ENCODE measurements at places on chromosomes 16 and 17. TPM values are rescaled to one million over a fixed set of nuclear protein-coding genes. Genes with fewer than 3 reads are reported as not detected.
A peak's percentile ranks its signal among the peaks of the same experiment; 100 is the strongest.

TLCD3B gene
- polyA plus RNA-seq = not detected

CRHR1 gene
- polyA plus RNA-seq = not detected

PRRT2 gene
- 0.62 TPM for polyA plus RNA-seq

COQ7 gene
- polyA plus RNA-seq = 24.2 TPM

DRG2 gene
- polyA plus RNA-seq = 28.4 TPM

IKZF3 gene
- 0.22 TPM for polyA plus RNA-seq

CACNG3 gene
- polyA plus RNA-seq = not detected

GAST gene
- polyA plus RNA-seq = not detected

MYH8 gene
- polyA plus RNA-seq = not detected

COG4 gene
- 32.7 TPM for polyA plus RNA-seq

RNF222 gene
- polyA plus RNA-seq = not detected

GRCh38 chr16:79563921-79564320 lies 36.6 kb downstream of the MAF start:
- no peak for DNase-seq
- H3K36me3 ChIP-seq = no peaks in the 10 kb centered on the region
- H3K27me3 ChIP-seq = no peaks in the 10 kb centered on the region
- no peak overlapping the region for H3K4me3 ChIP-seq
- no peak overlapping the region for H3K27ac ChIP-seq
- H3K4me1 ChIP-seq = no peaks in the 10 kb centered on the region

DNA sequence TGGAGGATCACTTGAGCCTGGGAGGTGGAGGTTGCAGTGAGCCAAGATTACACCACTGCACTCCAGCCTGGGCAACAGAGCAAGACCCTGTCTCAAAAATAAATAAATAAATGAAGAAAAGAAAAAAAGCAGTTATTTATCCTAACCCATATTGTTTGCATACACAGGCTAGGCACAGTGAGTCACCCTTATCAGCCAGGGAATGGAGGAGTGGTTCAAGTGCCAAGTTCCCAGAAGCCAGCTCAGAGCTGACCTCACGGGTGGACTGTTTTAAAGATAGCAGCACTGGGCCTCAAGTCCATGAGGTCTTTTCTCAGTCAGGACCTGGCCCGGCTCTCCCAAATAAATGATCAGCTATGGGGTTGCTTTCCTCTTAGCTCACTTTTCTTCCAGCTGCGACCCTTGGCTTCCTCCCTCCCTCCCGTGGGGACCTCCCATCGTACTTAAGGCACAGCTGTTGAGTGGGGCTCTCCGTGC lies 22.6 kb upstream of the MGAT5B start:
- H3K36me3 ChIP-seq = no peaks in the 10 kb centered on the region
- no peak for DNase-seq
- no peaks in the 10 kb centered on the region for H3K27me3 ChIP-seq
- no peaks in the 10 kb centered on the region for H3K4me1 ChIP-seq
- no peak overlapping the region for H3K27ac ChIP-seq

- H3K27me3 ChIP-seq = no peaks in the 10 kb centered on the region
- DNase-seq = no peak
- no peak overlapping the region for H3K4me3 ChIP-seq
- H3K27ac ChIP-seq = no peak overlapping the region
- no peaks in the 10 kb centered on the region for H3K4me1 ChIP-seq
Observed at GRCh38 chr17:51722994-51723393, 435.5 kb downstream of the CA10 start.

GRCh38 chr17:13437966-13438779 lies 163.6 kb downstream of the HS3ST3A1 start:
- no peaks in the 10 kb centered on the region for H3K27me3 ChIP-seq
- no peaks in the 10 kb centered on the region for H3K4me1 ChIP-seq

DNA sequence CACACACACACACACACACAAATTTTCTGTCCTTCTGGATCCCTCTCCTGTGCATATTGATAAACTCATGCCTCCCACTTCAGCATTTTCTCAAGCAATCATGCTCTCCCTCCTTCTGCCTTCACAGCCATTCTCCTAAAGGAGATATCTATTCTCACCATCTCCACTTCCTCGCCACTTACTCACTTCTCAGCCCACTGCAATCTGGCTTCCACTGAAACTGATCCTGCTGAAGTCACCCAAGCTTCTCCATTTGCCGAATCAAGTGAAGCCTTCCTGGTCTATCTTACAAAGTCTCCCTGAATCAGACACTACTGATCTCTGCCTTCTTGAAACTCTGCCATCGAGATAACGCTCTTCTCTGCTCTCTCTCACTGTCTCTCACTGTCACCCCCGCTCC lies 54.0 kb upstream of the GNAO1 start:
- H3K27me3 ChIP-seq = no peaks in the 10 kb centered on the region
- H3K36me3 ChIP-seq = no peaks in the 10 kb centered on the region
- H3K27ac ChIP-seq = no peak overlapping the region
- no peak for DNase-seq
- no peaks in the 10 kb centered on the region for H3K4me1 ChIP-seq
- H3K4me3 ChIP-seq = no peak overlapping the region

DNA sequence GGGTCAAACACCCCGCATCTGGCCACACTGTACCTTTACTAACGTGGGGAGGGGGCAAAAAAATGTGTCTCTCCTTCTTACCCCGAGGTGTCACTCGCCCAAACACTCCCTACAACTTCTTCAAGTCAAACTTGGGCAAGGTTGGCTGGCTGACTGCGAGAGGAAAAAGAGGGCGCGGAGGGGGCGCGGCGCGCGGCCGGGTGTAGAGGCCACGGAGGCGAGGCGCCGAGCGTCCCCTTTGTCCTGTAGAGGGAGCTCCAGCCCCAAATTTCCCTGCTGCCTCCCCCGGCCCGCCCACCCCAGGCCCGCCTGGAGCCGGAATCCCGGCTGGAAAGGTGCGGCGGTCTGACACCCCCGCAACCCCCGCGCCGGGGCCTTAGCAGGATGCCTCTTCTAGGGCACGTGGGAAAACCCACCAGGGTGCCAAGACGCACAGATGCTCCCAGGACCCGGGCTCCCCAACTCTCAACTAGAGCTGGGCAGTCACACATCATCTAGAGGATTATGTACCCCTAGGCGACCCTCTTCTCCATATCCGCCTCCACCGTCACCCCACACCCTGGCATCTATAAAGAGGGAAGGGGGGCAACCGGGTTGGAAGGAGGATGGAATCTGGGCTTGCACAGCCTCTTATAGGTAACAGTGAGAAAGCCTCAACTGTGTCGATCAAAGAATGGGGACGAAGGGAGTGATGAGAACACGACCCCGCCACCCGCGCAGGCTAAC lies 4.2 kb downstream of the IRX3 start:
- peak overlapping the region; percentile 9 for H3K27ac ChIP-seq
- no peak overlapping the region for H3K4me3 ChIP-seq
- peaks cover 12% of the 10 kb centered on the region for H3K4me1 ChIP-seq
- peak; percentile 76 for DNase-seq
- H3K27me3 ChIP-seq = peaks cover 22% of the 10 kb centered on the region
- no peaks in the 10 kb centered on the region for H3K36me3 ChIP-seq

DNA sequence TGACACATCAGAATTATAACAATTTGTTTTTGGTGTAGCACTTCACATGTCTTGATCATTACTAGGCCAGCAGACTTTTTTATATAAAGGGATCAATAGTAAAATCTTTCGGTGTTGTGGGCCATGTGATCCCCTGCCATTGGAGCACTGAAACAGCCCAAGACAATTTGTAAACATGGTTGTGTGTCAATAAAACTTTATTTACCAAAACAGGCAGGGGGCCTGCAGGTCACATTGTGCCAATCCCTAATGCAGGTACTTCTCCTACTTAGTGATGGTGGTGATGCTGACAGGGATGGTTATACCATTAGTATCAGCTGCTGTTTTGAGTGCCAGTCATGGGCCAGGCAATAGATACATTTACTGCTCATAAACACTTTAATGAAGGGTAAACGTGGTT lies 319.9 kb downstream of the SNX29 start:
- H3K4me1 ChIP-seq = peaks cover 6% of the 10 kb centered on the region
- H3K36me3 ChIP-seq = no peaks in the 10 kb centered on the region
- H3K4me3 ChIP-seq = no peak overlapping the region
- DNase-seq = no peak

DNA sequence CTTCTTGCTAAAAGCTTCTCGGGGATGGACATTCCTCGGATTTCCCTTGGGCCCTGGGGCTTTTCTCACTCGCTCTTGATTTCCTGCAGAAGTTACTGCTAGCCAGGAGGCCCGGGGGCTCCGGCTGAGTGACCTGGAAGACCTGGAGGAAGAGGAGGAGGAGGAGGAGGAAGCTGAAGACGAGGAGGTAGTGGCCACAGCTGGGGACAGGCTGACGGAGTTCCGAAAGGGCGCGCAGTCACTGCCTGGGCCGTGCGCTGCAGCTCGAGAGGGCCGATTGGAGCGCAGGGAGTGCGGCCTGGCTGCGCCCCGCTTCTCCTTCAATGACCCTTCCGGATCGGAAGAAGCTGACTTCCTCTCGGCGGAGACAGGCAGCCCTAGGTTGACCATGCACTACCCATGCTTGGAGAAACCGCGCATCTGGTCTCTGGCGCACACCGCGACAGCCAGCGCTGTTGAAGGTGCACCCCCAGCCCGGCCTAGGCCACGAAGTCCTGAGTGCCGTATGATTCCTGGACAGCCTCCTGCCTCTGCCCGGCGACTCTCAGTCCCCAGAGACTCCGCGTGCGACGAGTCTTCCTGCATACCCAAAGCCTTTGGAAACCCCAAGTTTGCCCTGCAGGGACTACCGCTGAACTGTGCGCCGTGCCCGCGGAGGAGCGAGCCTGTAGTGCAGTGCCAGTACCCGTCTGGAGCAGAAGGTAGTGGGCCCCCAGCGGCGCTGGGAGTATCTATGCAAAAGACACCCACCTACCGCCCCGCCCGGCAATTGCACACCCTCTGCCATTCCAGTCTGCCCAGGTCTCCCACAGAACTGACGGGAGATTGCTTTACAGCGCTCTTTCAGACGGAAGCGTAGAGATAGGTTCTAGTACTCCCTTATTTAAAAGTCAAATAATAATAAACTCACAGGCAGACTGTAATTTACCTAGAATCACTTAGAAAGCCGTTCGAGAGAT lies 4.9 kb downstream of the IRX6 start:
- H3K36me3 ChIP-seq = no peaks in the 10 kb centered on the region
- peaks cover 31% of the 10 kb centered on the region for H3K4me1 ChIP-seq
- peak overlapping the region; percentile 5 for H3K27ac ChIP-seq

DNA sequence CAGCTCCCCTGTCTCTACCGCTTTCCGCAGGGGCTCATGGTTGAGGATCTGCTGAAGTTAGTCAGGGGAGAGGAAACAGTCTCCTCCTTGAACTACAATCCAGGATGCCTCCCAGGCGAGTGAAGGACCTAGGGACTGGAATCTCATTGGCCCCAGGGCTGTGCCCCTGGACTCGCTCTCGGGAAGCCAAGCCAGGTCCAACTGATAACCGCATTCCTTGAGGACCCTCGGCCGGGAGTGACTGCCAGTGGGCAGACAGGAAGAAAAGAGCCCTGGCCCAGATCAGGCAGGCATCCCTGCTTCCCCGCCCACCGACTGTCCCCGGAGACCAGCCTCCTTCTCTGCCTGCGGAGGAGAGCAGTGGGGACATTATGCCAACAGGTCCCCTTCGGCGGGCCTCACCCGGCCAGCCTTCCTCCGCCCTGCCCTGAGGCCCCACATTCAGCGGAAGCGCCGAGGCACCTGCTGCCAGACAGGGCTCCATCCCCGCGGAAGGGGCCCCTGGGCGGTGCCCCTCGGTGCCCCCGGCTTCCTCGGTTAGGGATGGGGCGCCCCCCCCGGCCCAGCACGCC lies 776 bp downstream of the LRRC75A start:
- H3K4me3 ChIP-seq = peak overlapping the region; percentile 70
- H3K36me3 ChIP-seq = no peaks in the 10 kb centered on the region
- peaks cover 17% of the 10 kb centered on the region for H3K4me1 ChIP-seq
- no peaks in the 10 kb centered on the region for H3K27me3 ChIP-seq
- no peak overlapping the region for H3K27ac ChIP-seq

DNA sequence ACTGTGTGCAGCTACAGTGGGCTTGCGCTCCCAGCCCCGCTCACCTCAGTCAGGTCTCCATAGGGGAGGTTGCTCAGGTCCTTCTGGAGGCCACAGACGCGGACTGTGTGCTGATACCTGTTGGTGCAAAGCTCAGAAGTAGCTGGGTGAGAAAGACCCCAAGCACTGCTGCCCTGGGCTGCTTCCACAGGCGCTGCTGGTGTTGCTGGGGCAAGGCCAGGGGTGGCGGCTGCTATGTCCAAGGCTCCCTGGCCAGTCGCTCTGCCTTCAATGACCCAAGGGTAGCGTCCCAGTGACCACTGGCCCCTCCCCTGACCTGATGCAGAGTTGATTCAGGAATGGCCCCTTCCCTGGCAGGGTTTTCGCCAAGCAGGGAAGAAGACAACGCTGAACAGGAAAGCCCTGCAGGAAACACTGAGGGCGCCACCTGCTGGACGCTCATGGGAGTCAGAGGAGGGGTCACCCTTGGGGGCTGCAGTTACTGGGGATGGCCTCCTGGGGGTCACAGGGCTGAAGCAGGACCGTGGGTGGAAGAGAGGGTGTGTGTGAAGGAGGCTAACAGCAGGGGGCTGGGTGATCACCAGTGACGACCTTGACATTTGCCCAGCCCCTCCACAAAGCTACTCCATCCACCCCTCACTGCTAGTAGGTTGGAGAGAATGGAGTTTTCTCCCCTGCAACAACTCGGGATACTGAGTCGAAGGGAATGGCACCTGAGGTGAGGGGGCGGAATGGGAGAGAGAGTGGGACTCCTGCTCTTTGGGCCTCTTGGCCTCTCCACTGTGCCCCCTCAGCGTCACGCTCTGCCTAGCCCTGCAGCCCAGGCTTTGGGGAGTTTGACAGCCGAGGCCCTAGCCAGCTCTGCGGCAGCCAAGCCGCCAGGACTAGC lies 38.3 kb downstream of the ABCC12 start:
- peak; percentile 53 for DNase-seq
- peaks cover 3% of the 10 kb centered on the region for H3K4me1 ChIP-seq
- H3K27me3 ChIP-seq = no peaks in the 10 kb centered on the region
- H3K36me3 ChIP-seq = no peaks in the 10 kb centered on the region

GRCh38 chr17:2195729-2196128 lies 107.9 kb downstream of the SMG6 start:
- no peaks in the 10 kb centered on the region for H3K36me3 ChIP-seq
- DNase-seq = no peak
- peaks cover 37% of the 10 kb centered on the region for H3K4me1 ChIP-seq
- no peak overlapping the region for H3K27ac ChIP-seq
- no peaks in the 10 kb centered on the region for H3K27me3 ChIP-seq

DNA sequence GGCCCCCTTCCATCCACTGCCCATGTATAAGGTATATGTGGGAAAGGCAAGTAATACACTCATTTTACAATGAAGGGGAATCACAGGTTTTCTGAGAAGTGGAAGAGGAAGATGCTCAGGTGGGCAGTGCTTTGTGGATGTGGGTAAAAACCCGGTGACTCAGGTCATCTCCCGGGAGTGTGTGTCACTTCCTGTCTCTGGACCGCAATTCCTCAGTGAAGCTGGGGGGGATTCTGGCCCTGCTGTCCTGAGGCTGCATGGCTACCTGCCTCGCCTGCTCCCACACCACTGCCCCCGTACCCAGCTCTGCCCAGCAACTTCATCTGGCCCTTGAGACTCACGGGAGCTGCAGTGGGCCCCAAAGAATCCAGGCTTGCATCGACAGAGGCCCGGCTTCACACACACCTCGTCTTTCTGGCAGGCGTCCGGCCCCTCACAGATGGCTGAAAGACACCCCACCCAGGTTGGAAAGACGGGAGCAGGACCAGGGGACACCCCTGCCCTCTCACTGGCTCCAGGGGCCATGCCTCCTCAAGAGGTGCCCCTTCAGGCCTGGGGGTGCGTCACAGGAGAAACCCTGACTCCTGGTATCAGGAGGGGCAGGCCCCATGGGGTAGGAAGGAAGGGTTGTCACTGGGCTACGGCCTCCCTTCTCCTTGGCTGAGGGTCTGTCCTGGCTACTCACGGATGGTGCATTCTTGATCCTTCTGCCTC lies 882 bp downstream of the SCARF1 start:
- H3K27ac ChIP-seq = peak overlapping the region; percentile 87
- H3K4me3 ChIP-seq = peak overlapping the region; percentile 33
- H3K27me3 ChIP-seq = no peaks in the 10 kb centered on the region
- H3K4me1 ChIP-seq = peaks cover 46% of the 10 kb centered on the region
